ENCODE measurements at places on chromosomes 2 and 18.
A peak's percentile ranks its signal among the peaks of the same experiment; 100 is the strongest.

GRCh38 chr18:44869533-44869932 lies 188.8 kb downstream of the SETBP1 start:
- no peak for DNase-seq

- DNase-seq: no peak
Measured at GRCh38 chr2:128980475-128980874, 661.8 kb upstream of the HS6ST1 start.

DNA sequence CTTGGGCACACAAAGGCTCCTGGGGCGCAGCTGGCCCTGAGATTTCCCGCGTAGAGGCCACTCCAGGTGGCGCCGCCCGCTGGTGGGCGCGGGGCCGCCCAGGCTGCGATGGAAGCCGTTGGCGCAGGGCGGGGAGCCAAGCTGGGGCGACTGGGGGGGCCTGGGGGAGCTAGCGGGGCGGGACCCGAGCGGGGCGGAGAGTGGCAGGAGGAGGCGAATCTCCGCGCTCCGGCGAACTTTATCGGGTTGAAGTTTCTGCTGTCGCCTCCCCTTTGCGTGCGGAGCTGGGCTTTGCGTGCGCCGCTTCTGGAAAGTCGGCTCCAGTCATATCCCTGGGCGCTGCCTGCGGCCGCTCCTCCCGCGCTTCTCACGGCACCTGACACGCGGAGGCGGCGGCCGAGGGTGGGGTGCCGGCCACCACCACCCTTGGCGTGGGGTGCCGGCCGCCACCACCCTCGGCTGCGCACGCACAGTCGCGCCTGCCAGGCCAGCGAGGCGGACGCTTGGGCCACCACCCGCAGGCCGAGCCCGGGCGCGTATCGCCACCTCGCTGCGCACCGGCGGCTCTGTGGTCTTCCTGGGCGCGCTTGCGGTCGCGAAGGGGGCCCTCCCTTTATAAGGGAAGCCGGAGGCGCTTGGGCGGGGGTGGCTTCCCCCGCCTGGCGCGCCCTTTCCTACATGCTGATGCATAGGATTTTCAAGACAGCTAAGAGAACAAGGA lies 919 bp upstream of the CYP1B1 start:
- DNase-seq: no peak

GRCh38 chr2:231483398-231484329 lies 19.4 kb upstream of the NCL start:
- DNase-seq: no peak

- DNase-seq: no peak
Measured at GRCh38 chr18:74115046-74115445, 32.6 kb downstream of the FBXO15 start.

DNA sequence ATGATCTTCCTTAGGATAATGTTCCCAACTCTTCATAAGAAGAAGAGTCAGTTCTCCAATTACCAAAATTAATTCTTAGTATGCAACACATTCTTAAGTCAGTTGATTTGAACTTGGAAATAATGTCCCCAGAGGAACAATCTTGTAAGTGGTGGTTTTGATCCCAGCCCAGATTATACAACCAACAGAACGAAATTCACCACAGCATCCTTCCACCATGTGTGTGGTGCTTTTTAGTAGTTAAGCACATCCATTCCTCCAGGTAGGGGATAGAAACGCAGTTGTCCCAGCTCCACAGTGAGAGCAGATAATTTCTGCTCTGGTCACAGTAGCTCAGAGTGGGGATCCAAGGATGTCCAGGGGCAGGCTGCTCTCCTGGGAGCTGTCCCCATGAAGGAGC lies 161.7 kb upstream of the SLC39A10 start:
- no peak for DNase-seq

DNA sequence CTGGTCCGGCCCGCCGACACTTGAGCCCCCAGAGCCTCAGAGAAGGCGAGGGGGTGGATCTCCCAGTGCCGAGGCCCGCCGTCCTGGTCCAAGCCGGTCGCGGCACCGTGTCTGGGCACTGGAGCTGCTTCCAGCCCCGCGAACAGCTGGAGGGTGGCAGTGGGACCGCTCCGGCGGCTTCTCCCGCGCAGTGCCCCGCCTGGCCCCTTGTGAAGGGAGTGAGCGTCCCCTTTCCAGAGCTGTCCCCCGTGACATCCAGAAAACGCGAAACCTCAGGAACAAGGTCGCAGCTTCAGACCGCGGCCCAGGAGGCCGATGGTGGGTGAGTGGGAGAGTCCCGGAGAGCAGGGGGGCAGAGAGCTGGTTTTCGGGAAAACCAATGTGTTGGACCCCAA lies 579 bp upstream of the EMX1 start:
- no peak for DNase-seq

GRCh38 chr2:218444692-218445357 lies 25.9 kb downstream of the VIL1 start:
- DNase-seq: no peak

DNA sequence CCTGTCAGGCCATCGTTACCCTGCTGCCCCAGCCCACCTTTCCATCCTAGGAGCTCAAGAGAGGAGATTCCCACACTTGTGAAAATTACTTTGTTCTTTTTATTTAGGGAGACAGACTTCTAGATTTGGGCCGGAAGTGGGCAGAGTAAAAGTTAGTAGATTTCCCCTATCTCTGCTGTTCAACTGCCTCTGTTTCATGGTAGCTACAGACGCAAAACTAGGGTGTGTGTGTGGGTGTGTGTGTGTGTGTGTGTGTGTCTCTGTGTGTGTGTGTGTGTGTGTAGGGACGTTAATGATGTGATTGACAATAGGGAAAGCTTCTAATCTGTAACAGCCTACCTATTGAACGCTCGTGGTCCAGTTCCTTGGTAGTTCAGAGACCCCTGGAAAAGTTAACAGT lies 438 bp downstream of the PSMA8 start:
- DNase-seq: no peak

- DNase-seq: no peak
Measured at GRCh38 chr2:126239320-126239955, 416.5 kb upstream of the GYPC start.

DNA sequence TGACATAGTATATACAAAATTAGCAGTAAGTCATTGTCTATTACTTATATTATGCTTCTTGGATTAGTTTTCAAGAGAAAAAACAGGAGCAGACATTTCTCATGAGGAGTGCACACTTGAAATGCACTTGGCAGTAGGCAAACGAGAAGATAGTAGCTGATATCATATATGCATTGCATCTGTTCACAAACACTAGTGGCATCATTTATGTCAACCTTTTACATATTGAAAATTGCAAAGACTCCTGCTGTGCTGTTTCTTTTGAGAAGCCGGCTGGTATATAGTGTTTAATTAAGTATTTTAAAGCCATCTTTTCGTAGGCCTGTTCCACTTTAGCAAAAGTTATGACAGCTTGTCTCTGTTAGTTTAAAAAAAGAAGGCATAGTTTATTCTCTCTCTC lies 58.4 kb upstream of the SLC8A1 start:
- DNase-seq: no peak

- DNase-seq: no peak
Measured at GRCh38 chr2:119691189-119691588, 12.2 kb downstream of the TMEM177 start.

DNA sequence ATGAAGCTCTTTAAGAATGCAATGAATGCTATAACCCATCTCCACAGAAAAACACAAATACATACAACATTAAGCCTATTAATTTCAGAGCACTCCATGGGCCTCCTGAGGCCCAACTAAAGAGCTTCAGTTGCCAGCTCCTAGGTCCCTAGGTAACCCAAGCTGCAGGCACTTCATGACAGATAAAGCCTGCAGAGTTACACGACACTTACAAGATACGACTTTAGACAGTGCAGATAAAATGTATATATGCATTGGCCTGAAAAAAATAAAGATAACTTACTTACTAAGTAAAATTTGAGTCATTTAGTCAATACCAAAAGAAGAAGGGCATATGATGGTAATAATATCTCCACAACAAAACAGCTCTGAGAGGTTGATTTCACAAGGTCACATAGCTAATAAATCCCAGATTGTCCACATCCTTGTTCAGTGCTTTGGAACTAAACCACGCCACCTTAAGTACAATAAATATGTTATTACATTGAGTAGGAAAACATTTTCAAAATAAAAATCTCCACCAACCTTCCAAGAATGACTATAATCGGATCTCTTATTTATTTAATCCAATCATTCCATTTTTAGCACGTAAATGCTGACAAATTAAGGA lies 3.4 kb downstream of the MAP4K3 start:
- no peak for DNase-seq

DNA sequence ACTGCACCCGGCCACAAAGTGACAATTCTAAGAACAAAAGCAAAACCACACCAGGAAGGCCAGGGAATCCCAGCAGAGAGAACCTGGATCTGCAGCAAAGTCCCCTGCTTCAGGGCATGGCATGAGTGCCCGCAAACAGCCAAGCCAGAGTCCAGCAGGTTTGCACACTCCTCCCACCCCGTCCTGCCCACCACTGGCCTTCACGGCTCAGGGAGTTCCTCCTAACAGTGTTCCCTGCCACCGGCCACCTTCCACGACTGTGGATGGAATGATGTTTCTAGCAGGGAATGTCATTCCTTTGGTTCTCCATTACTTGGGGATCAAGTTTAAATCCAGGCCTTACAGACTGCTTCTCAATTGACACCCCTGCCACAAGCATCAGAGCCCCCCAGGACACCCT lies 42.0 kb upstream of the B3GNT7 start:
- DNase-seq: no peak

GRCh38 chr2:98483257-98483861 lies 38.7 kb downstream of the INPP4A start:
- DNase-seq: no peak

GRCh38 chr18:475202-476031 lies 25.1 kb downstream of the COLEC12 start:
- no peak for DNase-seq

- DNase-seq: no peak
Measured at GRCh38 chr2:20646446-20646845, 4.5 kb downstream of the HS1BP3 start.

DNA sequence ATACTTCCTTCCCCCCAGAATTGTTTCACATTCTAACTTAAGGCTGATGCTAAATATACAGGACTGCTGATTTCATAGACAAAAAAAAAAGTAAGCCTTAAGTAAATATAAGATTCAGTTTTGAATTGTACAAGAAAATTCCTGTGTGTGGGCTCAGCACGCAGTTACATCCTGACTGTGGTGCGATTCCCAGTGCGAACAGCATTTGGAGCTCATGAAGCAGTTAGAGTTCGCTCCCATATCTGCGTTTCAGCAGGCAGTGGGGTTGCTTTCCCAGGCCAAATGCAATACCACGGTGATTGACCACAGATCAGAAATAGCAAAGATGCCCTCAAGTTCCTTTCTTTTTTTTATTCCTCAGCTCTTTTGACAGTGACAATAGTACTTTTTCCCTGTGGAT lies 75.6 kb downstream of the SATB2 start:
- no peak for DNase-seq

DNA sequence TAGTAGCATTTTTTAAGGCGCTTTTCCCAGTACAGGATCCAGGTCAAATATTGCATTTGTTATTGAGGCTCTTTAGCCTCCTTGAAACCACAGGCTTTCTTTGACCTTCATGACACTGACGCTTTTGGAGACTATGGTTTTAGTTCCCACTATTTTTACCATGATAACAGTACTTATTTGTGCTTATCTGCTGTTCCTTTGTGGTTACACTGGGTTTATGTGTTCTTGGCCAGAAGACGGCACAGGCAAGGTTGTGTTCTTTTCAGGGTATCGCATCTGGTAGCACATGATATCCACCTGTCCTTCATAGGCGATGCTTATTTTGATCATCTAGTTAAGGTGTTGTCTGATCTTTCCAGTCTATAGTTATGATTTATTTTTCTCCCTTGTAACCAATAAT lies 16.8 kb upstream of the MBOAT2 start:
- DNase-seq: no peak

GRCh38 chr18:54357660-54358494 lies at the start of the genes C18orf54 and STARD6:
TSS of gene C18orf54 (plus strand) at chr18:54357906. CDS start at chr18:54360573, 2,667 bp downstream.
TSS of gene STARD6 (minus strand) at chr18:54357858. CDS start at chr18:54354573, 3,285 bp downstream.
- DNase-seq: peak; percentile 82

DNA sequence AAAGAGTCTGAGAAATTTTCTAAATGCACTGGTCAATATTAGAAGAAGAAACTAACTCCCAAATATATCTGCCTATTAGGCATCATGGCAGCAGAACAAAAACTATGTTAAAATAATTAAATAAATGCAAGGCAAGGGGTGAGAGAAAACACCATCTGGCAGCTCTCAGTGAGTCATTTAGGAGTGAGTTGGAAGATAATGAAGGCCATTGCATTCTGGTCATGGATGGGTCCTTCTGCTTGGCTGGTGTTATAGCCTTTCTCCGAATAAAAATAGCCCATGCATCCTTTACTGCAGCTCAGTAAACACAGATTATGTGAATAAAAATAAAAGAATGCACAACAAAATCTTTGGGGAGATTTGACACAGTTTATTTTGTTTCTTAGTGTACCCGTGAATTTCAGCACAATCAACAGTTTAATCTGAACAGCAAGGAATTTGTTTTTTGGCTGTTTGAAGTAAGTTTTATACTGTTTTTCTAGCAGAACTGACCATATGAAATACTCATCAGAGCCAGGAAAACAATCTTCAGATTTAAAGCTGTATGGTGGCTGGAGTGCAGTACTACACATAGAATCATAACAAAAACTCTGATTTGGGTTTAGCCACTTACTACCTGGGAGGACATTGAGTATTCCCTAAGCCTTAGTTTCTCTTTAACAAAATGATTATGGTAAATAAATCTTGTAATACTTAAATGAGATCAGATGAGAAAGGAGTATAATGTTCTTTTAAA lies 225.1 kb upstream of the ITGA4 start:
- DNase-seq: no peak

- DNase-seq: no peak
Measured at GRCh38 chr2:37570773-37571586, 100.5 kb downstream of the CDC42EP3 start.

GRCh38 chr2:86019121-86019520 lies 86.6 kb downstream of the POLR1A start:
- DNase-seq: no peak

All from left renal cortex interstitium (tissue), 4 donors.